CD4-positive, alpha-beta T cell treated with Interleukin-15 for 4 hours (primary cell): ENCODE measurements at places on chromosomes 16 and 17.

- no peak for DNase-seq
Measured at GRCh38 chr16:76941113-76941512, 249.9 kb upstream of the MON1B start.

DNA sequence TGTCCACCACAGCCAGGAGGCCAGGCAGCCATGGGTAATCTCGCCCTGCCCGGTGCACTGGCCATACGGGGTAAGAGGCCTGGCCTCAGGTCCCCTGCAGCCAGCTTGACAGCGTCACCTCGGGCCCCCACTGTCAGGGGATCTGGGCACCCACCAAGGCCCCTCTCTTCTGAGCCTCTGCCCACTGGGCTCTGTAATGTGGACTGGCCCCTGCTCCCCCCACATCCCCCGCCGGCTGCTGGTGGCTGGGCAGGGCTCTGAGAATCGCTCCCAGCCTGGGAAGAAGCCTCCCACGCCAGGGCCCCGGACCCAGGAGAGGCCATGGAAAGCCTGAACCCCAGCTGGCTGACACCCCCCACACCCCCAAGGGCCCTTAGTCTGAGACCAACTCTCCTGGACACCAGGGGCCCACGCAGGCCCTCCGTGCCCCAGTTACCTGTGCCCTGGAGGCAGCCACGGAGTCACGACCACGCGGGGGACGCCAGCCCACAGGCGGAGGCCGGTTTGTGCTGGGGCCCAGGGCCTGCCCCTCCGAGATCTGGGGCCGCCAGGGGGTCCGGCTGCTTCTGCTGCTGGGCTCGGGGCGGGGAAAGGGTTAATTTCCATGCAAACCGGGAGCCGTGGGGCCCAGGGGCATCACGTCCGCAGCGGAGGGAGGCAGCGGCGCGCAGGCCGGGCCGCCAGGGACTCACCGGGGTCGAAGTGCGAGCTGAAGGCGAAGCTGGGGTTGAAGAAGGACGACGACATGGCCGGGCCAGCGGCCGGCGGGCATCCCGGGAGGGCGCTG lies at the start of gene PVALEF:
PVALEF (plus strand) TSS at position 262 of the 787 bp plus-strand sequence. CDS start 15,720 bp downstream, outside the sequence.
- no peak for DNase-seq

DNA sequence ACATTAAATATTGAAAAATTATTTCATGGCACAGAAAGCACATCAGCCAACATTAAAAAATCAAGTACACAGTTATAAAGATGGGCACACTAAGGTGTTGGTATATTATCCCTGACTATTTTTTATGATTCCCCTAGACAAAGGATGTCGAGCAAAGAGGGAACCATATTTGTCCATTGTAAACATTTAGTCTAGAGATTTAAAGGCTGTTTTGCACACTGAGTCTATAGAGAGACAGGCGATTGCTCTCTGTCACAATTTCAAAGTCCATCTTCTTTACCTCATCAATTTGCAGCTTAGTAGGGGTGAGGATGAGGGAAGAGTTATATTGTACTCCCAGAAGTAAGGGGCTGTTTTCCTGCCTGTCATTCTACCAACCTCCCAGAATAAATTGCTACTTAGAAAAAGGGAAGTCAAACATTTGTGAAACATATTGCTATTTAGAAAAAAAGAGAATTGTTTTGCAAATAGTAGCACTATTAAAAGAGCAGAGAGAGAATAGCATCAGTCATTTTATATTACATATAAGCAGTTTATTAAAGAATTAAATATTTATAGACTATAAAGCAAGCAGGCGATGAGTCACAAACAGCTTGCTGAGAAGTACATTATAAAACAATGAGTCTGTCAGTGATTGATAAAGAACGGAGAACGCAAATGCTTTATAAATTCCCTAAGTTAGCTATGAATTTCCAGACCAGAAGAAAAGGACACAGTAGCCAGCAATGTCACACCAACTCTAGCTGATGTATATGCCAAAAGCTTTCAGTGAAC lies 270.6 kb upstream of the PMFBP1 start:
- DNase-seq, result no peak

GRCh38 chr16:72646615-72647014 lies 401.3 kb downstream of the ZFHX3 start:
- no peak for DNase-seq

DNA sequence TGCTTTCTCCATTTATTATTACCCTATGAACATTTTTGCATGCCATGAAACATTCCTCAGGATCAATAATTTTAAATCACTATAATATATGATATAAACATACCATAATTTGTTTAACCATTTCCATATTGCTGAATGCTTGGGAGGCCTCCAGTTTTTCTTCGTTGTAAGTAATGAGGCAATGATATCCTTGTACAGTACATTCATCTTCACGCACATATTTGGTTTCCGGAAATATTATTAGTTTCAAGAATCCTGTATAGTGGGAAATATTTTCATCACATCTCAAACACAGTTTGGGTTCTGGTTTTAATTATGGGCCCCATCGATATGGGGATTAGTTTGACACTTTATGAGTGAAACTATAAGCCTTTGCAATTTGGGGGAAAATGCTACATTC lies 135.4 kb downstream of the HS3ST3B1 start:
- no peak for DNase-seq

DNA sequence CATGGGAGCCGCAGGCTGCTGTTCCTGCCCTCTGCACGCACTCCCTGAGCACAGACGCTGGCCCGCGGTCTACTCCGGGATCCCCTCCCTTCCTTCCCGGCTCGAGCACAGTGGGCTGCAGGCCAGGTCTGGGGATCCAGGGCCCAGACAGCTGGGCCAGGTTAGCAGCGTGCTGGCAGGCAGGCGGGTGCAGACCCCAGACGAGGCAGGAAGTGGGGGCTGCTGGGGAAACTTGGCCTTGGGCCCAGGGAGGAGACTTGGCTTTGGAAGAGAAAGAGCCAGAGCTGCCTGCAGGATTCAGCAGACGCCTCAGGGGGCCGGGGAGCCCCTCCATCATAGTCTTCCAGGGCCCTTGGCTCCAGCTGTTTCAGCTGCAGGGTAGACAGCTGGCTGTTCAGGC lies 30.2 kb upstream of the ABCC3 start:
- DNase-seq, result no peak

DNA sequence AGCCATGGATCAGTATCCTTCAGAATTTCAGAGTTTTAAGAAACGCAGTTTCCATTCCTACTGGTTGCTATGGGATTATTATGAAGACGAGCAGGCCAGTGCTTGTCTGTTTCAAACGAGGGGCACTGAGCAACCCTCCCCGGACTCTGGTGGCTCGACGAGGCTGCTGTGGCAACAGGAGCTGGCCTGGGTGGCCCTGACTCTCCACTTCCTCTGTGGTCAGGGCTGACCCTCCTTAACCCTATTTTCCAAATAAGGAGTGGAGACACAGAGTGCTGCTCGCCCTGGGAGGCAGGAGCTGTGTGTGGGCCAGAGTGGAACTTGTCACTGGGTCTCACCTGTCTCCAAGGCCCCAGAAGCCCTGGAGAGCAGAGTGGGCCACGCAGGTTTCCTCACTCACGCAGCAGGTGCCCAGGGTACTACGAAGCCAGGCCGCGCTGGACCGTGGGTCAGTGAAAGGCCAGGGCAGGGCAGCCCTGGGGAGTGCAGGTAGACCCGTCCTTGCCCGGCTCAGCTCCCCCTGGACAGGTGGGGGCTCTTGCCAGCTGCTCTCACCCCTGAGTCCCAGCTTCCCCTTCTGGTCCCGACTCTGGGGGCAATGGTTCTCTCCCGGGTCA lies 3.3 kb downstream of the GALNS start:
- DNase-seq, result no peak

GRCh38 chr16:72098936-72099335 lies 5.3 kb downstream of the DHX38 start:
- no peak for DNase-seq

DNA sequence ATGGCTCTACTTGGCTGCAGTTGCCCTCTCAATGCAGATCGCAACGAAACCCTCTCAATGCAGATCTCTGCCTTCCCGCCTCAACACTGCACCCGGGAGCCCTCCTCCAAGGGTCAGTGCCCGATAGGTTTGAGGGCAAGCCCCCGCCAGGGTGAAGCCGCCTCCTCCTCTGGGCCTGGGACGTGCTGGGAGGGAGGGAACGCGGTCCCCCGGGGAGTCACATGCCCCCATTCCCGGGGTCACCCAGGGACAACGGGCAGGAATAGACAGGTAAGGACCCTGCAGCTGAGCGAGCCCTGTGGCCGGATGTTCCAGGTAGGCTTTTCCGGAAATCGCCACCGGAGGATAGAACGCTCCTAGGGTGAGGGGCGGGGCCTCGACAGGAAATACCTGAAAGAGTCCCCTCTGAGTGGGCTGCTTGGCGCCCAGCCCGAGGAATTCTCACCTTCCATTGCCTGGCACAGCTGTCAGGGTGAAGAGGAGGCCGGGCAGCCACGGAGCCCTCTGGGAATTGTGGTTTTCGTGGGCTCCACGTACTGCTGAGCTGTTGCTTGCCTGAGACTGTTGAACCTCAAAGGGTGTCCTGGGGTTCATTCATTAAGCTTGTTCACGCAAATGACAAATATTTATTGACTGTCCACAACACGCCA lies 12.8 kb downstream of the ZNF174 start:
- no peak for DNase-seq

DNA sequence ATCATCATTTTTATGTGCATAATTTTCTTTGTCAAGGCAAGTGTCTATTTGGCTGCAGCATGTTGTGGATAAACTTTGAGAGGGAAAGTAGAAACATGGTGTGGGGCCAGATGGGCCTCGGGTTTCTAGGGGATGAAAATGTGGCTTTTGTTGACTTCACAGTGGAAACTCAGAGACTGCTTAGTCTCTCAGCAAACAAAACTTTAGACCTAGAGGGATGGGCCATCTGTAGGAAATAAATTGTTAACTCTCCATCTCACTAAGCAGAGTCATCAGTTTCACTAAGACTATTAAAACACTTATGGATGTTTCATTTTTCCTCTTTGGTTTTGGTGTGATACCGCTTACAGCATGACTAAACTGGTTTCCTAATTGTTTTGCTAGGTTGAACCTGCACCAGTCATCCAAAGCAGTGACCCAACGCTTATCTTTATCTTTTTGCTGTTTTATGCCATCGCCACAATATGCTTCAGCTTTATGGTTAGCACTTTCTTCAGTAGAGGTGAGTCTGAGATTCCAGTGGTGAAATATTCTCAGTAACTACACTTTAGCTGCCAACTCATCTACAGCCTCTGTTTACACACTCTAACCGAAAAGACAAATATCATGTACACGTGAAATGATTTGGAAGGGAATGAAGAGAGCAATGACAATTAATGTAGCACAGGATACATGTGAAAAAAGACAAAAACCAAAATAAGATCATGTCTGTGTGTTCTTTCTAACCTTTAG lies 60.6 kb upstream of the CRYM start:
- DNase-seq, result no peak

- DNase-seq, result no peak
Measured at GRCh38 chr16:47631131-47631530, 170.0 kb downstream of the PHKB start.

GRCh38 chr17:78882540-78883088 lies 20.4 kb downstream of the CEP295NL start:
- DNase-seq, result no peak

DNA sequence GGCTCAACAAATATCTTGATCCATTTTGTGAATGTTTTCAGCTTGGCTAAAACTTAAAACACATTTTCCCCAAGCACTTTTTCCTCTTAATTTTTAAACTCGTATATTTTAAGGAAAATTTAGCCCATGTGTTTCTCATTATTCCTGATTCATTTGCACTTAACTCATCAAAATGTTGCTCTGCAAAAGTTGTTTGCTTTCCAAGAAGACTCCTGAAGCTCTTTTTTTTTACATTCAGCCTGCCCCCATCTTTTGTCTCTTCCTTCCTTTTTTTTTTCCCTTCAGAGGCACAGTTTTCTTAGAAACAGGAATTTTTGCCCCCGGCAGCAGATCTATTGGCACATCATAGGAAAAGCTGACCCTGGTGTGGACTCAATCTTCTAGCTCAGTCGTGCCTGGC lies 155.0 kb upstream of the SALL1 start:
- no peak for DNase-seq

- DNase-seq, result no peak
Measured at GRCh38 chr17:19520641-19521040, 13.0 kb upstream of the SLC47A1 start.

- DNase-seq, result no peak
Measured at GRCh38 chr17:60354223-60354622, 37.7 kb downstream of the USP32 start.

DNA sequence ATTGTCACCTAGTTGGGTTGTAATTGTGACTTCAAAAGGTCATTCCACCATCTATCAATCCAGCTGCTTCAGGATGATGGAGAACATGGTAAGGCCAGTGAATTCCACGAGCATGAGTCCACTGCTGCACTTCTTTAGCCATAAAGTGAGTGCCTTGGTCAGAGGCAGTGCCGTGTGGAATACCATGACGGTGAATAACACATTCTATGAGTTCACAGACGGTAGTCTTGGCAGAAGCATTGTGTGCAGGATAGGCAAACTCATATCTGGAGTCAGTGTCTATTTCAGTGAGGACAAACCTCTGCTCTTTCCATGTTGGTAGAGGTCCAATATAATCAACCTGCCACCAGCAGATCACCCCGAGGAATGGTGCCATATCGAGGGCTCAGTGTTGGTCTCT lies 650.9 kb downstream of the KCNJ2 start:
- no peak for DNase-seq

DNA sequence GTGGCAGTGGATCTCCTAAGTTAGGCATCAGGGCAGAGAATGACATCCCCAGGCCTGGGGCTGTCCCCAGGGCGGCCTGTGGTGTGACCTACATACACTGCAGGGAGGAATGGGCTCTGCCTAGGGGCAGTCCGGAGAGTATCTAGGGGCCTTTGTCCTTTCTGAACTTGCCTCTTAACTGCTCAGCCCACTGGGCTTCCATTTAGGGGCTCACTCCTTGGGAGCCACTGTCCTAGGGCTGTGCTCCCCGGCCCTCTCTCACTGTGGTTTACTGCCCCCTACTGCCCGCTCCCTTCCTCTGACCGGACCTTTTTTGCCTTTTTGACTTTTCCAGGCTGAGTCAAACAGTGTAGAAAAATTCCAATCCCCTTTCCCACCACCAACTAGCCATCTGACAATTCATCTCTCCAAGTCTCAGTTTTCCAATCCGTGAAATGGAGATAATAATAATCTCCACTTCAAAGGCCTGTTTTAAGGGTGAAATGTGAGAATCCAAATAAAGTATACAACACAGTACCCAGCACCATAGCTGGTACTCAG lies 66.8 kb downstream of the DNAH3 start:
- peak; percentile 29 for DNase-seq

GRCh38 chr17:81576621-81577277 lies 24.6 kb upstream of the FAAP100 start:
- DNase-seq, result no peak

DNA sequence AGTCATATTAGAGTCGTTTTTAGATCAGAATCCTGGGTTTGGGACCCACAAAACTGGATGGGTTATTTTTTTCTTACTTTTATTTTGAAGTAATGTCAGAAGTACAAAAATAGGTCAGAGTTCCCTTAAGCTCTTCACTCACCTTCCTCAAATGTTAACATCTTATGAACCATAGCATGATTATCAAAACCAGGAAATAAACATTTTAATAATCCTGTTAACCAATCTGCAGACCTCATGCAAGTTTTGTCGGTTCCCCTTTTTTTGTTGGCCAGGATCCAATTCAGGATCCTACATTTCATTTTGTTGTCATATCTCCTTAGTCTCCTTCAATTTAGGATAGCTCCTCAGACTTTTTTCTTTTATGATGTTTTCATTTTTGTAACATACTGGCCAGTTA lies 162.0 kb downstream of the CHD9 start:
- no peak for DNase-seq

- DNase-seq, result no peak
Measured at GRCh38 chr17:42989726-42990652, 8.2 kb upstream of the RPL27 start.

- no peak for DNase-seq
Measured at GRCh38 chr16:27954191-27954590, 109.3 kb downstream of the GSG1L start.

GRCh38 chr17:63274146-63274545 lies 172.0 kb downstream of the CYB561 start:
- DNase-seq, result no peak

GRCh38 chr17:17940441-17940911 lies 31.7 kb downstream of the TOM1L2 start:
- no peak for DNase-seq
